ENCODE measurements at places on chromosomes 12 and 14.

- no peak for DNase-seq
Observed at GRCh38 chr12:31408763-31409162, 82.8 kb upstream of the SINHCAF start.

DNA sequence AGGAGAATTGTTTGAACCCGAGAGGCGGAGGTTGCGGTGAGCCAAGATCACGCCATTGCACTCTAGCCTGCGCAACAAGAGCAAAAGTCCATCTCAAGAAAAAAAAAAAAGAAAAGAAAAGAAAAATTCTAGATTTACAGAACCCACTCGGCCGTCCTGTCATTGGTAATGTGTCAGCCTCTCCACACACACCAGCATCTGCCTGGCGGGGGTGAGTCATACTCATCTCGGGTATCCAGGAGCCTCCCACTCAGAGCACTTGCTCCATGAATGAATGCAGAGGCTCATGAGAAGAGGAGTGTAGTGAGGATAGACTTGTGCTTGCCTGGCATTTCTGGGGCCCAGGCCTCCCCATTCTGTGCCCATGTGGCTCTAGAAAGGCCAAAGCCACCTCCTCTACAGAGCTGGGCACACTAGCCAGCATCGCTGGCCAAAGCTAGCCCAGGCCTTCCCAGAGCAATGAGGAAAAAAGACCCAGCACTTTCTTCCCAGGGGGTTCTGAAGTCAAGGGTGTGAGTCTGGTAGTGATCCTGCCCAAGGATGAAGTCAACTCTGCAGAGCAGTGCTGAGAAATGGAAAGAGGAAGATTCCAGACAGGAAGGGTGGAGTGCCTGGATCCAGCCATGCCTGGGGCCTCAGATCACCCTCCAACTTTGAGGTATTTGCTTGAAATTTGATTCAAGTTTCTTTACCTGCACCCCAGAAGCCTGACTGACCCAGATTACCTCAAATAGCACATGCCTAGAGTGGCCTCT lies 31.2 kb upstream of the KLC1 start:
- DNase-seq, result no peak

GRCh38 chr14:101252443-101253214 lies 308.7 kb upstream of the DIO3 start:
- no peak for DNase-seq

- DNase-seq, result no peak
Observed at GRCh38 chr12:2959192-2959504, at the start of gene TEAD4. Gene TEAD4, plus strand, starts transcription at chr12:2959397.

DNA sequence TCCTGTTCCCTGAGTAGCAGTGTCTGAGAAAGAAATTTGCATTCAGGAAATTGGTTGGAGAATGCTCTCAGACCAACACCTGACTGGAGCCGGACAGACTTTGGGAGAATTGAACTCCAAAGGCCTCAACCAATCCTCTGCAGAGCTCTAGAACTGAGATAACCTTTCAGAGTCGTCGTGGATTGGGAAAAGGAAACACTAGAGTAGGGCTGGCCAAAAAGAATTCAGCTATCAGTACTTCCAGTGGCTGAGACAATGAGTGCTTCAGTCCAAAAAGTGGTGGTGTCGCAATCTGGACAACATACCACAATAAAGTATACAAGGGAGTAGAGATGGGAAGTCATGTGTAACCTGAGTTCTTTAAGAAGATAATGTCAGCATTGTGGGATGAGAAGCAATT lies 377.1 kb downstream of the SLC16A7 start:
- DNase-seq, result no peak

DNA sequence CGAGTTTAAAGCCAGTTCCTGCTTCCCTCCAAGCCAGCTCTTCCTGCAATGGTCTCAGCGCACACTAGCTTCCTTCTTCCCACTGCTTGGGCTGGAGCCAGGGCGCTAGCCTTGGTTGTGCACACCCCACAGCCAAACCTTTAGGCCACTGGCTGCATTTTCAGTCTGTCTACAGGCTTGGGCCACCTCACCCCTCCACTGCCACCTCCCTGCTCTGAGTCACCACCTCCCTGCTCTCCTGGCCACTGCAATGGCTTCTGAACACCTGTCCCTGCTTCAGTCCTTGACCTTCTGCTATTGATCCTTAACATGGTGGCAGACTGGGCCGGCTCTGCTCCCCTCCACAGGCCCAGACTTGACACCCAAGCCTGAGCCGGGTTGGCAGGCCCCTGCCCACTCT lies 151.1 kb downstream of the RBM19 start:
- DNase-seq, result no peak

- no peak for DNase-seq
Observed at GRCh38 chr12:53987787-53988230, 2.9 kb downstream of the HOXC10 start.

GRCh38 chr14:53547593-53547992 lies 394.5 kb upstream of the DDHD1 start:
- no peak for DNase-seq

- DNase-seq, result no peak
Observed at GRCh38 chr12:49889361-49890095, 14.2 kb downstream of the FAIM2 start.

DNA sequence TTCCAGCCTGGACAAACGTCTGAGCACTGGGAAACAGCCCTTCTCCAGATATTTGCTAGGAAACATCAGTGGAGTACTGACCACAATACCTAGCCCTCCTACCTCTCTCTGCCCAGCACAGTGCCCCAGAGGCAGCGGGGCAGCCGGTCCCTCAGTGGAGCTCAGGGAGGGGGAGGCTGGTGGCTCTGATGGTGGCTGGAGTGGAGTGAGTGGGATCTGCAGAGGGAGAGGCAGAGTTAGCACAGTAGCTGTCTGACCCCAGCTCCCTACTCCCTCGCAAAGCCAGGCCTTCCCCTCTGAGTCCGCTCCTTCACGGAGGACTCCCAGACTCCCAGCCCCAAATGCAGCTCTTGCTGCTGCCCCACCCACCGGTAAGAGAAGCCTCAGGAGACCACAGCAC lies 30.0 kb downstream of the NCKAP5L start:
- no peak for DNase-seq

GRCh38 chr12:41142376-41142775 lies 45.7 kb upstream of the PDZRN4 start:
- no peak for DNase-seq

DNA sequence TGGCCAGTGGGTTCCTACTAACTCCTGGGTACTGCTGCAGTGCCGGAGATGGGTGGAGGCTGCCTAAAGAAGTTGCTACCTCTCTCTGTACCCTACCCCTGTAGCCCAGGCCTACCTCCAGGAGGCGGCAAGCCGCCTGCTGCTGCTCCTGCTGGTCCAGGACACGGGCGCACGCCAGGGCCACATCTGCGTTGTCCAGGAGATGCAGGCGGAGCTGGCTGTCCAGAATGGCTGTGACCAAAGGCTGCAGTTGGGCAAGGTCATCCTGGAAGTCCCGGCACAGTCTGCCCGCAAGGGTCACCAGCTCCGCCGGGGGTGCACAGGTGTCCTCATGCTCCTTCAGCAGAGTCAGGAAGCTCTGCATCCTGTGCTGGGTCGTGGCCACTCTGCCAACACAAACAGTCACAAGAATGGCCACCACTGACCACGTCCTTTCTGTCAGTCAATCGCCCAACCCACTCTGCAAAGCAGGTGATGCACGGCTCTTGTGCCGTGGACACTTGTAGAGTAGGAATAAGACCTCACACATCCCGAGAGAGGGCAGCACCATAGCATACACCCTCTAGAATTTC lies 1.6 kb downstream of the ANHX start:
- DNase-seq, result no peak

DNA sequence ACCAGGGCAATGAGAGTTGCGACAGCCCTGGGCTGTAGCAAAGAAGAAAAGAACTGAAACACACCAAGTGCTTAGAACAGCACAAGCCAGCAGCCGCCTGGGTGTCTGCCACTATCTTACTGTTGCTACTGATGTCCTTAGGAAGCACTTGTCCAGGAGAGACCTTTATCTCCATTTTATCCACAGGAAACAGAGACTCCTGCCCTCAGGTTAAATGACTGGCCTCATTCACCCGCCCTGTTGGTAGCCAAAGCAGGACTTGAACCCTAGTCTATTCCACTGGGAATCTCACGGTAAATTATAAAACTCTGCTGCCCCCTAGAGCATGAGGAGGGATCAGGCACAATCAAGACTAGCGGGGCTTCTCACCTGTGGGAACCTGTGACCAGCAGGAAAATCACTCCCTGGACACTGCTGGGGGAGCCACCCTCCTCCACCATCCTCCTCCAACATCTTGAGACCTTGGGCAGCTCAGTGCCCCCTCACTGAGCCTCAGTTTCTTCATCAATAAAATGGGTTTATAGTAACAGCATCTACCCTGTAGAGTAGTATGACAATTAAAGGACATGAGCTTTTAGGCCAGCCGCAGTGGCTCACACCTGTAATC lies 20.5 kb upstream of the TESC start:
- DNase-seq, result no peak

DNA sequence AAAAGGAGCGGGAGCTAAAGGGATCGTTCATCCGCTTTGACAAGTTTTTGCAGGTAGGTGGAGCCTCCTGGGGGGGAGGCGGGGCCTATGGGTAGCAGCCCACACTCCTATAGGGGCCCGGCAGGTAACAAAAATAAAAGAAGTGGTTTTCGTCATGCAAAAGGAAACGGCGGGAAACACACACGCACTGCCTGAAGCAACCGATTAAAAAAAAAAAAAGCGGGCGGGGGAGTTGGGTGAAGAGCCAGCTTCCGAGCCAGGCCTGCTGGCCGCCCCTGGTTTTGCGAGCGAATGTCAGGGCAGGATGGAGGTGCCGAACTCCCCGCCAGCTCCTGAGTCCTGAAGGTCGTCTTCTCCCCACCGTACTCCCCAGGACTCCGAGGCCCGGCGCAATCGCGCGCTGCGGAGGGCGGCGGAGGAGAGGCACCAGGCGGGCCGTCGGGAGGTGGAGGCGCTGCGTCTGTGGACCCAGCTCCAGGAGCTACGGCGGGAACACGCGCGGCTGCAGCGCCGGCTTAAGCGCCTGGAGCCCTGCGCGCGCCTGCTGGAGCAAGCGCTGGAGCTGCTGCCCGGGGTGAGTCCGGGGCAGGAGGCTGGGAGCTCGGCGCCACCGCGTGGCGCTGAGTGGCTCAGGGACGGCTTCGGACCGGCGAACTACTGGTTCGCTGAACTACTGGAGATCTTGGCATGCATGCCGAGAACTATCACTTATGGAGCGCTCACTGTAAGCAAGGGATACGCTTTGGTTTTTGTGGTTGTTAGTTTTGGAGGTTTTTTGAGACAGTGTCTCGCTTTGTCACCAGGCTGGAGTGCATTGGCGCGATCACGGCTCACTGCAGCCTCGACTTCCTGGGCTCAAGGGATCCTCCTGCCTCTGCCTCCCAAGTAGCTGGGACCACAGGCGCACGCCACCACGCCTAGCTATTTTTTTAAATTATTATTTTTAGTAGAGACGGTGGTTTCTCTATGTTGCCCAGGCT lies 3.6 kb downstream of the CFAP73 start:
- DNase-seq, result peak; percentile 28

- no peak for DNase-seq
Observed at GRCh38 chr12:56253091-56253490, 5.1 kb downstream of the ANKRD52 start.

- DNase-seq, result no peak
Observed at GRCh38 chr14:81110186-81110585, 110.6 kb downstream of the GTF2A1 start.

- DNase-seq, result no peak
Observed at GRCh38 chr14:74963705-74964271, 8.4 kb upstream of the PGF start.

- no peak for DNase-seq
Observed at GRCh38 chr12:64478661-64479060, 26.7 kb downstream of the TBK1 start.

GRCh38 chr12:44972746-44973421 lies 78.0 kb downstream of the DBX2 start:
- DNase-seq, result no peak

DNA sequence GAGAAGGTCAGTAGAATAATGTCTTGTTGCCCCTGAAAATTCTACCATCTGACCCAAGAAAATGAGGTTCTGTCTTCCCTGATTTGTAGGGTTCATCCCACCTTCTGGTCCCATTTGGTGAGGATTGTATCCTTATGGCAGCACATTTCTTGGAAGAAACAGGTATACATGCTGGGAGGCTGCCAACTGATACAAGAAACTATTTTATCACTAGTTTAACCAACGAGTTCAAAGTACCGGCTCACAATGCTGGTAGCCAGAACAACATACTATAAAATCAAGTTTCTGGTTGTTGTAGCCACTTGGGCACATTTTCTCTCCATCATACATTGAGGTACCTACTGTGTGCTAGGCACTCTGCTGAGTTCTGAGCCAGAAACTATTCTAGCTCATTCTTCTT lies 7.1 kb upstream of the KCNH3 start:
- no peak for DNase-seq

DNA sequence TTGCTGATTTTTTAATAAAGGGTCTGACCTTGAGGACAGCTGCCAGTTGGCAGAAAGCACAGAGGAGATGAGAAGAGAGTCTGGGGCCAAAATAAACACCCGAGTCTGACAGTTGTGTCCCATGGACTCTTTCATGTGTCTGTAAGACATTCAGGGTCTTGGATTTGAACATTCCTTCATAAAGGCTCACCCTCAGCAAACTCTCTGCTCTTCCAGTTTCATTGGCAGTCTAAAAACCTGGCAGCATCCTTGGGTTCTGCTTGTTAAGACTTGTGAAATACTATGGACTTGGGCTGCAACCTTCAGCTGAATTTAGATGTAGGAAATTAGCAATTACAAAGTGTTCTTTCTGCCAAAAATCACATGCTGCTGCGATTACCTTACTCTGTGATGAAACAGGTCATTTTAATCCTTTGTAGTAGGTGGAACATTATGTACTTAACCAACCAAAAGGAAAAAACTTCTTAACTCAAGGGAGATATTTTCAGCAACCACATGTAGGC lies 32.0 kb upstream of the LMNTD1 start:
- DNase-seq, result no peak

GRCh38 chr12:107094183-107094448 lies 767 bp upstream of the CRY1 start:
- DNase-seq, result no peak

DNA sequence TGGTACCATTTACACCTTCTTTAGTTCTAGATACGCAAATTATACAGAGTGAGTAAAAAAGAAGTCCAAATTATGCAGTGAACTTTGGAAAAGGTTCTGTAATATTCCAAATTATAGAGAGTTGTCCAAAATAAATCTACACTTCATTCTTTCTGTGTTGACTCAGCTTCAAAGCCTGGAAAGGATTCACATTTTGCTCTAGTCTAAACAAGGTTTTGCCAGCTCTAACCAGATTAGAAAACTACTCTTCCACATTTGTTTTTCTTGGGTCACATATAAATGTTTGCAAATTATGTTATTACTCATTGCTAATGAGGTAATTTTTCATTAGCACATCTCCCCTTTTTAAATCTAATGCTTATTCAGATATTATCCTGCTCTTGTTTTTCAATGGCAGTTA lies 1562.4 kb upstream of the SEL1L start:
- no peak for DNase-seq

GRCh38 chr14:51401272-51401671 lies 161.2 kb downstream of the TMX1 start:
- DNase-seq, result no peak

All from activated gamma-delta T cell (primary cell).